ENCODE measurements at places on chromosomes 2 and 18.
A peak's percentile ranks its signal among the peaks of the same experiment; 100 is the strongest.

DNA sequence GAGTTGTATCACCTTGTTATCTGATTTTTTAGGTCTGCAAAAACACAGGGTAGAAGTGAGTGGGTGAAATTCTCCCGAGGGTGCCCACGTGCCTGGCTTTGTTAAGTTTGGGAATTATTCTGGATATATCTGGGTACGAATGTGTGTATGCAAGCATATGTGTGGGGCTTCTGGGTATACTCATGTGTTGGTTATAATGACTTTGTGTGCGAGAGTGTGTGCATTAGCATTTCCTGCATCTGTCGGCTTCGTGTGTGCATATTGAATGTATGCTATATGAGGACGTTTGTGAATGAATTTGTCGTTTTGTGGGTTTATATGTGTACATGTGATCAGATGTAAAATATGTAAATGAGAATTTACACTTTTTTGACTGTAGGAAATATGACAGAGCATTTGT lies 13.8 kb upstream of the DNAJC27 start:
- no peak for DNase-seq

DNA sequence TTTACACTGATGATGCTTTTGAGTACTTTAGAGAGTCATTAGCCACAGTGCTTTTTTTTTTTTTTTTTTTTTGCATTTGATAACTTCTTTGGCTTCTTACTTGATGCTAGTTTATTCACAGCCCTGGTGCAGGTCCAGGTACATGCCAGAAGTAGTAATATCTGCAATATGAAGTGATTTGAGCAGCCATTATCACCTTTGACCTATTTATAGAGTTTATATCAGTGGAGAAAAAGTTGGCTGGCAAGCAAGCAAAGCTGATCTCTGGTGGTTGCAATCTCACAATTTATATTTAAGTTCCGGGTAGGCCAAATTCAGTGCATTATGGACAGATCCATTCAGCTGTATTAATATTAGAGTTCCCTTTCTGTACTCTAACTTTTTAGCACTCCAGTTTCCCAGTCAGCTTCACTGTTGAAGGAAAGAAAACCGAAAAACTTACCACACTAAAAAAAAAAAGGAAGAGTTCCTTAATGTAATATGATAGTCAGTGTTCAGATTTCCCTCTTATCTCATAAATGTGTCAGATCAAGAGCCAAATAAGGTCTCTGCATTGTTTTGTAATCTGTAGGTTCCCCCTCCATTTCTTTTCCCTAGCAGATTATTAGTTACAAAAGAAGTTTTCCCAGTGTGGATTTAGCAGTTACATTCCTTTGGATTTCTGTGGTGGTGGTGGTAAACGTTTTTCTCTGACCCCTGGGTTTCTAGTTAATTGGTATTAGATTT lies 78.6 kb downstream of the HAUS1 start:
- DNase-seq: peak; percentile 26

- peak; percentile 78 for DNase-seq
Observed at GRCh38 chr2:143426296-143426695, 297.1 kb downstream of the ARHGAP15 start.

- peak; percentile 63 for DNase-seq
Observed at GRCh38 chr18:9494778-9495331, 19.5 kb downstream of the RALBP1 start.

DNA sequence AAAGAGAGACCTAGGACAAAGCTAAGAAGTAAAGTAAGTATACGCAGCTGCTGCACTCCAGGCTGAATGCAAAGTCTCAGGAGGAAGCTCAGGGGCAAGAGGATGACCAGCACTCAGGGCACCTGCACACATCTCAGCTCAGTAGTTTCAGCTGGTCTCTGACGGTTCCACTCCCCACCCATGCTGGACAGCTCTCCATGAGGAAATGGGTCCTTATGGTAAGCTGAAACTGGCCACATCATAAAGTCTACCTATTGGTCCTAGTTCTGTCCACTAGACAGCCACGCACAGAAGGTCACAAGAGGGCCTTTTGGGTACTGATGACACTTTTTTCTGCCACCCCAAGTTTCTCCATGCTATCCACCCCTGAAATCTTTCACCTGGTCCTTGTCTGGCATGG lies 215.3 kb downstream of the TTC32 start:
- DNase-seq: no peak

- DNase-seq: no peak
Observed at GRCh38 chr2:63596401-63596883, 7.7 kb downstream of the MDH1 start.

- no peak for DNase-seq
Observed at GRCh38 chr18:44981121-44981520, 300.4 kb downstream of the SETBP1 start.

GRCh38 chr2:56515399-56515798 lies 331.6 kb downstream of the CCDC85A start:
- DNase-seq: no peak

DNA sequence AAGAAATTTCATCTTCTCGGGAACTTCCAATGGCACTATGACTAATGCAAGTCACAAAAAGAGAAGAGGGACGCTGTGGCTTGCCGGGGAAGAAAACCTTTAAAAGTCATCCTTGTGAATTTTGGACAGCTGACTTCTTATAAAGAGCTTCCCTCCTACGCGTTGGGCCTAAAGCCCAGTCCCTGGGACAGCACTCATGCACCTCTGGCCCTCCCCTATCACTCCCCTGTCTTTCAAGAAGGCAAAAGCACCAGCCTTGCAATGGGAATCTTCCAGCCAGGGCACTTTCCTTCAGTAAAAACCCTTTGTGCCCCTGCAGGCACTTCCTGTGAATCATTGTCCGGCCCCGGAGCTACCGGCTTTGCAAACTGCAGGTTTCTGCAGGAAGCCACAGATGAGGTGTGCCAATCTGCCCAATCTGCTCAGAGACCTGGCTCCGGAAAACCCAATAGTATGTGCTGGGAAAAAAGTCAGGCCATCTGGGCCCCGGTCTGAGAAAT lies 7.1 kb downstream of the MREG start:
- peak; percentile 91 for DNase-seq

DNA sequence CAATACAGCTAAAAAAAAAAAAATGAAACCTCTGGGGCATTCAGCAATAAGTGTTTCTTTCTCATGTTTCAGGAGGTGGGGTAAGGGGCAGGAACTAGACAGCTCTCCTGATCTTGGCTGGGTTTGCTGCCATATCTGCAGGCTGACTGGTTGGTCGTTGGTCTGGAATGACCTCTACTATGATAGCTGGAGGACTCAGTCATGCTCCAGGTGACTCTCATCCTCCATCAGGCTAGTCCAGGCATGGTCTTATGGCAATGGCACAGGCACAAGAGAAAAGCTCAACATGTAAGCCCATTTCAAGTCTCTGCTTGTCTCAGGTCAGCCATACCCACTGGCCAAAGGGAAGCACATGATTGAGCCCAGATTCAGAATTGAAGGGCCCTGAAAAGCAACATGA lies 9.5 kb upstream of the SLC1A4 start:
- peak; percentile 21 for DNase-seq

DNA sequence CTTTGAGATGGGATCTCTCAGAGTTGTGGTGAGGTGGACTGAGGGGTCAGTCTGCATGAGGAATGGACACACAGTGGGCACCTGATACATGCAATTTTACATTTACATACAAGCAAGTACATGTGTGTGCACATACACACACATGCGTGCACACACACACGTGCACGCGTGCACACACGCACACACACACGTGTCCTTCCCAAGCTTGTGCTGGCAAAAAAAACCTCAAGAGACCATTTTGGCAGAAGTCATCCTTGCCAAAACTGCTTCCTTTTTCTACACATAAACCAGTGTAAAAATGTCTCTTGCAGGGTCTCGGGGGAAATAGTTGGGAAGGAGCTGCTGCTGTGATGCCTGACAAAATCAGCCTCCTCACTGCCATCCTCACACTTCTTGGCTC lies 279.5 kb upstream of the POU3F3 start:
- DNase-seq: no peak

DNA sequence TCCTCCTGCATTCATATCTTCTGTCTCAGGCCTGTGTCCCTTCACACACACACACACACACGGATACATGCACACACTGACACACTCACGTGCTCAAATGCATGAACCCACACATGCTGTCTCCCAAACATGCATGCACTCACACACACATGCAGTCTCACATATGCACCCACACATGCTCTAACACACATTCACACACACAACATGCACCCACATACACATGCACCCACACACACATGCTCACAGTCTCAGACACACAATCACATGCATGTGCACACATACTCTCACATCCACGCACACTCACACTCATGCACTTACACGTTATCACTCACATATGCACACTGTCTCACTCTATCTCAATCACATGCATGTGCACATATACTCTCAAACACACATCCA lies 1.9 kb upstream of the CD226 start:
- no peak for DNase-seq

GRCh38 chr2:71613403-71613952 lies 160.1 kb downstream of the DYSF start:
- no peak for DNase-seq

- DNase-seq: no peak
Observed at GRCh38 chr2:144146076-144146475, 373.8 kb downstream of the ZEB2 start.

DNA sequence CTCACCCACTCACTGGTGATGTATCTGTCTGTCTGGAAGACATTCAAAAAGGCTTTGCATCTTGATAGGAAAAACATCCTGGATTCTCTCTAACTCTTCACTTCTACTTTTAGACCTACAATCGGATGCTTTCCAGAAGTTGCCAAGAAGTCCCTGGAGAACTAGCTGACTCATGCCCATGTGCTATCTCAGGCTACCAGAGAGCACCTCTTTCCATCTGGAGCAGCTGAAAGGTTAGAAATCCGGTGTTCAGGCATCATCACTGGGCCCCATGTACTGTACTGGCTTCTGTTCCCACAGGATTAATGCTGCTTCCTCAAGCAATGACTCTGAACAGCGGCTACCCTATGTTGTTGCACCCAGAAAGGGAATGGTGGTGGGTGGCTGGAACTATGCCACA lies 259.0 kb downstream of the NBAS start:
- no peak for DNase-seq

GRCh38 chr18:49226243-49227000 lies 234.0 kb downstream of the DYM start:
- no peak for DNase-seq
